ENCODE measurements at places on chromosomes 5 and 9.

GRCh38 chr5:14909369-14909768 is 37.8 kb upstream of the ANKH start:
- no peak for DNase-seq

DNA sequence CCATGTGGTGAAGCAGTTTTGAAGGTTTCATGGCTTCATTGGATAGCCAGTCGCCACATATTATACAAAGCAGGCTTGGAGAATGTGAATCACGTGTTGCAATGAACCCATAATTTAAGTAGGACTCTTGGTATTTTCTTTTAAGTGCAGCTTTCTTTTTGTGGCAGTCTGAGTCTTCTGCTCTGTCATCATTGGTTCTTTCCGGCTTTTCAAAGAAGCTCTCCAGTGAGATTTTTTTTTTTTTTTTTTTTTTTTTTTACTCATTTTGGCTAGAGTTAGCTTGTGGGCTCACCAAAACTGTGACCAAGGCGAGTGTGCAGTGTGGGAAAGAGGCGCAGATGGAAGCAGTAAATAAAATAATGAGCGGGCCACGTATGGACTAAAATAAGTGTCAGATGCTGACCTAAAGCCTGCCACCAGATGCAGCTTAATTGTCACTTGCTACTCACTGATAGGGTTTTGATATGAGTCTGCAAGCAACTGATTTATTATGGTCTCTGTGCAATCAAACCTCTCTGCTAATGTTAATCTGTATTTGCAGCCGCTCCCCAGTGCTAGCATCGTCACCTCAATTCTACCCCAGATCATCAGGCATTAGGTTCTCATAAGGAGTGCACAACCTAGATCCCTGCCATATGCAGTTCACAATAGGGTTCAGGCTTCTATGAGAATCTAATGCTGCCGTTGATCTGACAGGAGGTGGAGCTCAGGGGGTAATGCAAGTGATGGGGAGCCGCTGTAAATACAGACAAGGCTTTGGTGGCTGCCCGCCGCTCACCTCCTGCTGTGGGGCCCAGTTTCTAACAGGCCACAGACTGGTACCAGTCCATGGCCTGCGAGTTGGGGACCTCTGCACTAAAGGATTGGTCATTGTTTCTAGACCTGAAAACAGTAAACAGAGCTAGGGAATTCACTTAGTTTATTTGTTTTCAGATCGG is 45.5 kb upstream of the LARP1 start:
- no peak for DNase-seq

- no peak for DNase-seq
These were observed 261.8 kb downstream of the CTNND2 start for GRCh38 chr5:11642438-11642837.

DNA sequence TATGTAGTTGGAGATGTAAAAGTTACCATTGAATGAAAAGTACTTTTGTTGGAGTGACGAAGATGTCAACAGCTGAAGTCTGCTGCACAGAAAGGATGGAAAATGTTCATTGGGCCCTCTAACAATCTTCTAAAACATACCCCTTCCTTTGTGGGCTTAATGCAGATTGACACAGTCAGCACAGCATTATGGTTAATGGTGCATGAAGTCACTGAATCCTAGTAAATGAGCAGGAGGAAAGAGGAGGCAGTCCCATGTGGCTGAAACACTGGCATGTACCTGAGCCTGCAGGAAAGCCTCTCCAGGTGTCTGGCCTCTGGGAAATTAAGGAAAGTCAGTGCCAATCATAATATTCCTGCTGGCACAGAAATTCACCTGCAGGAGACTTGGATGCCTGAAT is 153.8 kb downstream of the ARL15 start:
- DNase-seq: no peak

GRCh38 chr5:136729901-136730355 is 364.6 kb upstream of the TRPC7 start:
- no peak for DNase-seq

- DNase-seq: no peak
These were observed 3.1 kb downstream of the ANXA1 start for GRCh38 chr9:73154722-73155121.

DNA sequence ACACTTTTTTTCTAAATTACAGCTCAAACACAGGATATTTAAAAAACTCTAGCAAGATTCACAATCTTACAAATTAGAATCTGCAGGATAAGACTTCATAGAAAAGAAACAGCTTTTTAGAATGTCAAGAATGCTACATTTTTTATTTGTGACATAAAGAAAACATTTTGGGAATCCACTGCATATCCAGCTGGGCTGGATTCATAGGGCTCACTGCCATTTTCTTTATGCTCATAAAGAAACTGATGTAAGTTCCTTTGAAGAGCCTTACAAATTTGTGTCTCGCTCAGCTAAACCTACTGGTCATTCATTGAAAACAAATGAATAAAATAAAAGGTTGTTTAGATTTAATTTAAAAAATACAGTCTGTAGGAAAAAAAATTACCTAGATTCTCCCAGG is 332.3 kb downstream of the TRPM3 start:
- no peak for DNase-seq

DNA sequence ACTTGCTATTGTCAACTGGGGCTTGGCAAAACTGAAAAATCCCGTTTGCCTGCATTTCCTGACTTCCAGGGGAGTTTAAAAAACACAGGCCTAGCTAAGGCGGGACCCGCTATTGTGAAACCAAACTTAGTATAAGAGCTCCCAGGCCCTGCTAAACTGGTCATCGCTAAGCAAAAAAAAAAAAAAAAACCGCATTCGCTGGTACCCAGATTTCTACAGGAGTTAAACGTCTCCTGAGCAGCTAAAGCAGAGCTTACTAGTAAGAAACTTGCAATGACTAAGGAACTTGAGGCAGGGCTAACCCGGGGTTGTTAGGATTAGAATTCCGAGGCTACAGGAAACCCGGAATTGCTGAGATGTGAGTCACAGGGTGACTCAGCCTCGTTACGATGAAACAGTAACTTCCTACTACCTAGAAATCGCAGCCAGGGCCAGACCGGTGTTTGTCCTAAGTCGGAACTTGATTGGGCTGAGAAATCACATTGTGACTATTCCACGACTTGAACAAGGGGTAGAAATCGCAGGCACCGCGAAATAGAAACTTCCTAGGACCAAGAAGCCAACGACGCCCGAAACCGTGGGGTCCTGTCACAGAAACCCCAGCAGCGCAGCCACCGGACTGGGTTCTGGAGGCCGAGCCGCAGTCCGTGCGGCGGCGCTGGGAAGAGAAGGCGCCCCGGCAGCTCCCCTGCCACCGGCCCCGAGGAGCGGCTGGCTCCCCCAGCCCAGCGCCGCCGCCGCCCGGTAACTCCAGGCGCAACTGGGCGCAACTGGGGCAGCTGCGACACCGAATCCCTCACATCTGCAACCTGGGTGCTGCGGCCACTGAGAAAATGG is 89.4 kb downstream of the ANXA2R start:
- no peak for DNase-seq

GRCh38 chr9:117916291-117916690 is 212.1 kb downstream of the TLR4 start:
- DNase-seq: no peak

DNA sequence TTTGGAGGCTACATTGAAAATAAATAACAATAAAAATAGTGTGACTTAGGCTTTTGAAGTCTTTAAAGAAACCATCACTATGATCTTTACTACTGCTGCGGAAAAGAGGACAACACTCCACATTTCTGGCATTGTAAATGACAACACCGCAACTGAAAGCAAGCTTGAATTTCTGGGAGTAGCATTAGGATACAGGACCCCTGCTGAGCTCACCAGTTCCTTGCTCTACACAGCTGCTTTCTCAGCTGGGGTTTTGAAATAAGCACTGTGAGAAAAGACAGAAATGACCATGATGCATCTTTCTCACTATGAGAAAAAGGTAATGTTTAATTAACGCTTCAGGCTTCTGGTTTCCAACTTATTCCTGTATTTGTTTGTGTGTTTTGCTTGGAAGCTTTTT is 168.0 kb downstream of the TAF11L14 start:
- no peak for DNase-seq

- DNase-seq: no peak
These were observed 710 bp upstream of the WDR55 start for GRCh38 chr5:140664030-140664358.

DNA sequence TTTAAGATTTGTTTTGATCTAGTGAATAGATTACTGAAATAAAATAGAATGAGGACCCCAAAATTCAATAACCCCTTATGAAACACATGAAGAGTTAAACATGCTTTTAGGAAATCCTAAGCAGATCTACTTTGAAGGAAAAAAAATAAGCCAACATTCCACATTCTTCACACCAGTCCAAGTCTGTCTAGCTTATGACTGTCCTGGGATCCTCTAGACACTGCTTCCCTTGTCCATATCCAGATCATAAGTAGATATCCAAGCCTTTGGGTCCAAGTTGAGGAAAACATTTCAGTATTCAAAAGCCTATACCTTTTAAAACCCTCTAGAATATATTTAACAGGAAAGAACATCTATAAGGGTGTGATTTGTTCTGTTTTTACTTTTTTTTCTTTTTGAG is 58.8 kb upstream of the MINAR2 start:
- DNase-seq: no peak

DNA sequence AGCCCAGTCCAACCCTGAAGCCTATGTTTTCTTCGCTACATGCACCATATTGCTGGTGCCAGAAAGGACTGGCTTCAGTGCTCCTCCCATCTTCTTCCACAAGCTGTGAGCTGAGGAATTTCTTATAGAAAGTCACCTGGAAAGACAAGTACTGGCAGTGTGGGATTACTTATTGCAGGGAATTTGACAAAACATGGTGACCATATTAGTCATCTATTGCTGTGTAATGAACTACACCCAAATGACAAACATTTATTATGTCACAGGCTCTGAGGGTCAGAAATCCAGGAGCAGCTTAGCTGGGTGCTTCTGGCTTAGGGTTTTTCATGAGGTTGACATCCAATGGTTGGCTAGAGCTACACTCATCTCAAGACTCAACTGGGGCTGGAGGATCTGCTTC is 75.5 kb downstream of the ENTREP1 start:
- no peak for DNase-seq

GRCh38 chr5:171657473-171657872 is 128.1 kb upstream of the SMIM23 start:
- DNase-seq: no peak

DNA sequence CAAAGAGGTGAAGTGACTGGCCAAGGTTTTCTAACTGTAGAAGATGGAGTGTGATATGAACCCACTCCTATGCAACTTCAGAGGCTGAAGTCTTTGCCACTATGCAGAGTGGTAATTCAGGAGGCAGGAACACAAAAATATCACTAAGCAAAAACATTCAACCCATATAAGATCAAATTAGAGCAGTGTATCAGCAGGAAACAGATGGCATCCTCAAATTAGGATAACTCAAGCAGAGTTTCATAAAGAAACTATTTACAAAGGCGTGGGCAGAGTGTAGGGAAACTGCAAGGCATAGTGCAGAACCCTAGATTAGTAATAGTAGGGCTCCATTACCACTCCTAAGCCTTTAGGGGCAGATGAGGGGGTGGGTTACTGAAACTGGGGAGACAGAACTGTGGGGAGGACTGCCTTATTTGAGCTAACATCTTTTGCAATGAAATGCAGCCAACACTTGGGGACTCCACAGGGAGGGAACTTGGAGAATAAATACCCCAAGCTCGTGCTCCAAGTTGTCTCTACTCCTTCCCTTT is 72.2 kb downstream of the PTTG1 start:
- DNase-seq: no peak

- DNase-seq: no peak
These were observed 34.4 kb downstream of the ERGIC1 start for GRCh38 chr5:172868436-172868923.

All from stimulated activated CD4-positive, alpha-beta T cell treated with anti-CD3 and anti-CD28 coated beads, Interleukin-1b, Interleukin-23, amount 100 ng/mL, for 1 hour (primary cell).